ENCODE measurements at places on chromosomes 2 and 18.
A peak's percentile ranks its signal among the peaks of the same experiment; 100 is the strongest.

DNA sequence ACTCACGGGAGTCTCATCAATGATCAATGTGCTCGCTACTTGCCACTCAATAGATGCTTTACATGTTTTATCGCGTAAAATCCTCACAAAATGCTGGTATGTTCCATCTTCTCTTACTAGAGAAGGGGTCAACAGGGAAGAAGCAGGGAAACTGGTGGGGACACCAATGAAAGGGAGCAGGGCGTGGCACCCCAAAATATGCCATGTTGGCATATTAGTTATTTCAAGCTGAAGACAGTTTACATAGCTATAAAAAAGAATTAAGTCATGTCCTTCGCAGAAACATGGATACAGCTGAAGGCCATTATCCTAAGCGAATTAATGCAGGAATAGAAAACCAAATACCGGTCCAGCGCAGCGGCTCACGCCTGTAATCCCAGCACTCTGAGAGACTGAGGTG lies 8.1 kb upstream of the ZNF236 start:
- DNase-seq = no peak

- no peak for DNase-seq
These were observed 263.6 kb downstream of the ZNF516 start for GRCh38 chr18:76231402-76231801.

GRCh38 chr2:11738589-11739436 lies 7.6 kb upstream of the LPIN1 start:
- DNase-seq = peak; percentile 87

DNA sequence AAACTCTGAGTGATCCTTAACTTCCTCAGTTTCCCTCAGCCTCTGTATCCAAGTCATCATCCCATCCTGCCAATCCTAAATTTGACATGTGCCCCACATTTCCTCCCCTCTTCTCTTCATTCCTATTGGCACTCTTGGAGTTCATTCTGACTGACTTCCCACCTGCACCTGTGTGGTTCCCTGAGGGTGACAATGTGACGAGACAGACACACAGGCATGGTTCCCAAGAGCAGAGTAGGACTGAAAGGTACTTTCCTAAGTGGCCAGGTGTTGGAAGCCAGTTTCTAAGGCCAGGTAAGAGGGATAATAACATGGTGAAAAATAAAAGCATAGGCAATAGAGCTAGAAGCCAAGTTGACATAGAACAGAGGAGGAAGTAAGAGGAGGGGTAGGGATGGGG lies 24.2 kb upstream of the REG3G start:
- no peak for DNase-seq

DNA sequence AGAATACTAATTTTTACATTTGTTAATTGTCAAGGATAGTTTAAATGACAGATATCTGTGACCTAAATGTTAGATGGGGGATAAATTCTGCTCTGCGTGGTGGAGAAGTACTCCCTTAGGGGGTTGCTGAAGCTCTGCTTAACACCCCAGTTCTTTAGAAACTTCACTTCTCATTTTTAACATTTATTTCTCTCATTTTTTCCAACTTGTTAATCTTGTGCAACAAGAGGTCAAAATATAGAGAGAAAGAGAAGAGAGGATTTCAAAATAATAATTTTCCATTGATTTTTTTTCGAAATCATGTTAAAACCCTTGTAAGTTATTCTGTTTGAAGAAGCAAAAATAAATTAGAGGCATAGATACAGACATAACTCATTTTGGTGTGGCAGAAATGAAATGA lies 61.3 kb upstream of the SLC8A1 start:
- no peak for DNase-seq

- no peak for DNase-seq
These were observed 97.2 kb upstream of the PKDCC start for GRCh38 chr2:41950666-41950960.

DNA sequence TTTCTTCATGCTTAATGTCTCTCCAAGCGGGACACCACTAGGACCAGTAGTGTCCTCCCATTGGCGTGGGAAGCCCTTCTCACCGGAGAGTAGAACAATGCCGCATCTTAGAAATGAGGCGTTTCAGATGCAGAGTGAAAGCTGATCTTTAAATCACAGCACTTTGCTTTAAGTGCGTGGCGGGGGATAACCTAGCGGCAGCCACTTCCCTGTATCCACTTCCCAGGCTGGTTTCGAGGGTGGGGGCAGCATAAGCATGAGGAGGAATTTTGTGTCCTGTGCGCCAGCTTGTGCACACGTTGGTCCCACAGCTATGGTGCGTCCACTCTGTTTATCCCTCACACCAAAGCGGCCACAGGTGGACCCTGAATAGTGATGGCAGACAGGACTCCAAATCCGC lies 63.1 kb downstream of the MBP start:
- DNase-seq = no peak

DNA sequence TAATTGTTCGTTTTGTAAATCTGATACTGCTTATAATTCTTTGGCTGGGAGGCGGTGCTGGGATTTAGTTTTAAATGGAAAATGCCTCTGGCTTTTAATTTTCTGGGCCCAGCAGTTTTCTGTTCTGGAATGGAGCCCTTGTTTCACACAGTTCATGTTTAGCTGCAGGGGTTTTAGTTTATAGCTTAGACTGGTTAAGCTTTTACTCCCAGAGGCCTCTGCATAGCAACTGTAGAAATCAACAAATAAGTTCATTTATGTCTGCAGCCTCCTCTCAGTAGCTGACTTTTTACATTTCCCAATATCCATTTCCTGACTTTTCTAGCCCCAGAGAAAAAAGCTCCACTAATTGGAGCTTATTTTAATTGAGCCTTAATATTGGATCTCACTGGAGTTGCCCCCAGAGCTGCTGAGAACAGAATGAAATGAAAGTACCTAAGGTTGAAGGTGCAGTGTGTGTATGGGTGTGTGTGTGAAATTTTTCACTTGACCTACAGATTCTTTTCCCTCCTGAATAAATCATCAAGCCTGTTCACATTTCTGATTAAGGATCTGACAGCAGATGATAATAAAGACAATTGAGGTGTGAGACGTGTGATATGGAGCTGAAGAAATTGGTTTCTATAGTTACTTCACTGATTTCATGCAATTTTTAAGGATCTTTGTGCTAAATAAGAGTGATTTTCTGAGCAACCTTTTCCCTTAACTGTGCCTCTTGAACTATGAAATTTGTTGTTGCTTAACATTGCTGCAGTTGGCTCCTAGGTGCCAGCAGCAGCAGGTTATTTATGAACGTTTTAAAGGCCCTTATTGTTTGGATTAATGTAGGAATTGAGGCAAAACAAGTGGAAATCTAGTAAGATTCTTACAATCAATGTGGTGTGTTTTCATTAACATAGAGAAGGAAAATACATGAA lies 109.6 kb downstream of the TAF4B start:
- DNase-seq = no peak

DNA sequence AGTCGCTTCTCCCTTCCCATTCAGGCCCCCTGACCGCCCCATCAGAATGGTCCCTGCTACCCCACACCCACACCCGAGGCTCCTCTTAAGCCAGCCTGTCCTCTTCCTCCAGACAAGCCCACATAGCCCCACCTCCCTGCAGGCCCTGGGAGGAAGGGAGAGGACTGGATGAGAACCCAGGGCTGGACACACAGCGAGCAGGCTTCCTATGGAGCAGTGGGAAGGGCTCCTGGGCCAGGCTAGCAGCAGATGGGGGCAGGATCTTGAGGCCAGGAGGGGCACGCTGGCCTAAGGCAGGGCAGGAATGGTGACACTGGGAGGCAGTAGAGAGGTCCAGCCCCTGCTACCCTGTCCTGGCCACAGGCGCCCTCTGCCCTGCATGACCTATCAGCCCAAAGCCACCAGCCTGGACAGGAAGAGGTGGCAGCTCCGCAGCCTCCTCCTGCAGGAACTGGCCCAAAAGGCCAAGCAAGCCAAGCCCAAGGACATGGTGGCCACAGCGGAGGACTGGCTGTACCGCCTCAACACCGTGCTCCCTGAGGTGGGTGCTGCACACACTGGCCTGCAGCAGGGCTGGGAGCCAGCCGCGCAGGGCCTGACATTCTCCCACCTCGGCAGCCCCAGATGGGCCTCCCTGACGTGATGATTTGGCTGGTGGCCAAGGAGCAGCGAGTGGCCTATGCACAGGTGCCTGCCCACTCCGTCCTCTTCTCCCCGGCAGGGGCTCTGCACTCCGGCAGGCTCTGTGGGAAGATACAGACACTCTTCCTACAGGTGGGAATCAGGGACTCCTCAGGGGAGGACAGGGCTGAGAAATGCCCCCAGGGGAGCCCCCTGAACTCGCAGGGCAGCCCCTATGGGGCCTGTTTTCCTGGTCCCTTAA lies 43.3 kb downstream of the FER1L5 start:
- no peak for DNase-seq

GRCh38 chr2:101884423-101884822 lies 107.3 kb upstream of the IL1R2 start:
- DNase-seq = no peak

DNA sequence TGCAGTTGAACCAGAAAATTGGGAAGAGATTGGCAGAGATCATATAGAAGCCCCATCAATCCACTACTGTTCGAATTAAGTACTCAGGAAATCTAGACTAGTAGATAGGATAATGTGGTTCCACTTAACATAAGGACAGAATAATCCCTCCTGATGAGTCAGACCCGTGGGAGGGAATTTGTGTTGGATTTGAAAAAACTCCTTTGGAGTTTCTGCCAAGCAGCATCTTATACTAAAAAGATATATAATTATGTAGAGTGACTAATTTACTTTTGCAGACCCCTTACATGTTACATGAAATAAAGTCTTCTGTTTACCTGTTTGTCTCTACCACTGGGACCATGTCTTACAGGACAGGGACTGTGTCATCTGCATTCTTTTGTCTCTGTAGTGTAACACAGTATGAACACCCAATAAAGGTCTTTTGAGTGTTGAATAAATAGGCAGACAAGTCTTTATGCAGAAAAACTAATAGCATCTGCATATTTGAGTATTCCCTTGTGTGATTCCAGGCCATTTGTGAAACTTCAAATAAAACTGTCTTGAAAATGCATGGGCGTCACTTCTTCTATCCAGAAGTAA lies 122.6 kb upstream of the DNAJC10 start:
- DNase-seq = peak; percentile 90

DNA sequence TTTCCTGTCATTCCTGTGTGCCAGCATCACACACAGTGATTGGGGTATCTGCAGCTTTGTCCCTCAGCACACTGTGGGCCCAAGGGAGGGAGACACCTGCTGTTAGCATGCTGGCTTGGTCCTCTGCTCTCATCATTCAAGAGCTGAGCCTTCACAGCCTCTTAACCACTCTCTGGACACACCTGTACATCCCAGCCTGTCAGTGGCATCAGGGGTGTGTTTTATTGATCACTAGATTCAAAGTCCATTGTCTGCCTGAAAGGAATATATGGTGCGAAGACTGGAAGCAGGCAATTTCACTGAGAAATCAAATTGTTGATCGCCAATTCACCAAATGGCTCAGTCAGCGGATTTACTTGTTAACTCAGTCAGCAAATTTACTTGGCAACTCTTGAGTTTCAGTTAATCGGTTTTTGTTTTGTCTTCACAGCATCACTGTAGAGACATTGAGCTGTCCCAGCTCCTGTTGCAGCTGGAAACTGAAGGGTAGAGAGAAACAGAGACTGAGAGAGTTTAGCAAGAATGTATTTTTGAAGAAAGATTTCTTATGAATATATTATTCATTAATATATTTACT lies 56.3 kb upstream of the TMEM200C start:
- DNase-seq = no peak

DNA sequence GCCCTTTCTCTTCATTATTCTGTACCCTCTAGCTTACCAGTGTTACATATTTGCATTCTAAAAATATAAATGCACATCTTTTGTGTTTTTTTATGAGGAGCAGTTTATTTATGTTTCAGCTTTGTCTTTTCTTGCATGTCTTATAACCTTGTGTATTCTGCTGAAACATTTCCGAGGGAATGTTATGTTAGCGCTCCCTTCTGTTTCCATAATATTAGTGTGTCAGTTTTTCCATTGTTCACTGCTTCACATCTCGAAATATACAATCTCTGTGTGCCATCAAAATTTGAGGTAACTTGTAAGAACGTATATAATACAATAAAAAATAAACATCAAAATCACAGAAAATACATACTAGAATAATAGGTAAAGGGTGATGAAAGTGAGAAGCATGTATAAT lies 153.3 kb downstream of the PKP4 start:
- no peak for DNase-seq

DNA sequence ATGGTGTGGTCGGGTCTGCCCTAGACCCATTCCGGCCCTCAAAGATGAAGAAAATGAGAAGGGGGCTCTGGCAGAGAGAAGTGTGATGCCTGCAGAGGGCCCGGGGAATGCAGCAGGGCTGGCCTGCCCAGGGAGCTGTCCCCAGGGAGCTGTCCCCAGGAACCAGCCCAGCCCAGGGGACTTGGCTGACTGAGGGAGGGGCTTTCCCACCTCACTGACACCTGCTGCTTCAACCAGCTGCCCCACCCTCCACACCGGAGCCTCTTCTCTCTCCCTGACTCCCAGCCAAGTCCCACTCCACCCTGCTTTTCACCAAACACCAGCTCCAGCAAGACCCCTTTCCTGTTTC lies 111.2 kb downstream of the STPG4 start:
- no peak for DNase-seq

DNA sequence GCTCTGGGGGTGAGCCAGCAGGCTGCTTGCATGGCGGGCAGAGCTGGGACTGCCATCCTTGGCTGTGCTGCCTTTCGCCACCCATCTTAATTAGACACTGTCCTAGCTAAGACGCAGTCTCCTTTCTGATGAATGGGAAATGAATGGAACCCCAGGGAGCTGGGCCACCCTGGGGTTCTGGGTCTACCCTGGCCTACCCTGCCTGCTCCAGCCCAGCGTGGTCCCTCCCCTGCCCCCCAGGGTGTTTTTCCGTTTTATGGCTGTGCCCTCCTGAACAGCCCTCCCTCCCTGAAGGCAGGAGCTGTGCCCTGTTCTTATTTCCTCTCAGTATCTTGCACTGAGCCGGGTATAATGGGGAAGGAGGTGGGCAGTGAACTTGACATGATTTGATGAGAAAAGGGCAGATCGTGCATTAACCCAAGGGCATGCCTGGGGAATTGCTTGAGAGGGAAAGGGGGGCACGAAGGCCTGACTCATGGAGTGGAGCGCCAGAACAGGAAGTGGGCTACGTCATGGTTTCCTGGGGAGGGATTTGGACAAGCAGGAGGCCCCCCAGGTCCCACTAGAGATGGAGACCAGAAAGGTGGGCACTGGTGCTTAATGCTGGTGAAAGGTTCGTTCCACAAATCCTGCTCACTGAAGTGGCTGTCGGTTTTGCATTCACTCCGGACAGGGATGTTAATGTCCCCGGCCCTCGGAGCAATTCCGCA lies 165.0 kb downstream of the KLHL29 start:
- peak; percentile 50 for DNase-seq

- no peak for DNase-seq
These were observed 95.5 kb upstream of the COL3A1 start for GRCh38 chr2:188878716-188879115.

GRCh38 chr2:207768168-207768865 lies 1.4 kb downstream of the FZD5 start:
- no peak for DNase-seq

- DNase-seq = no peak
These were observed 263.2 kb downstream of the EN1 start for GRCh38 chr2:118584062-118584749.
